ENCODE measurements at places on chromosomes 5 and 9.

- no peak for DNase-seq
These were observed 341.1 kb downstream of the BRINP1 start for GRCh38 chr9:119027901-119028699.

- DNase-seq = no peak
These were observed 58.9 kb downstream of the HSPA4 start for GRCh38 chr5:133110709-133111108.

DNA sequence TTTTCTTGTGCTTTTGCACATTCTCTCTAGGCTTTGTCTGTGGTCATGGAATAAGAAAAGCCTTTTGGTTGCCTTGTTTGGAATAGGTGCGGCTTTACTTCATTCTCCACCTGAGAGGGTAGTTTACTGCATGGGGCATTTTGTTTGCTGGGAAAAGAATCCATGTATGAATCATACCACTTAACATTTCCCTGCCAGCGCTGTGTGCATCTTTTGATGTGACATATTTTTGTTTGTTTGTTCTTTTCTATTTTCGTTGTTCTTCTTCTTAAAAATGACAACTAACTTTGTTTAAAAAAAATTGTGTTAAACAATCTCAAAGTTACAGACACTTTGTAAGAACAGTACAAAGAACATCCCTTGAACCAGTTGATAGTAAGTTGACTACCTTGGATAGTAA, 113.2 kb downstream of the GCNT1 start:
- DNase-seq = no peak

DNA sequence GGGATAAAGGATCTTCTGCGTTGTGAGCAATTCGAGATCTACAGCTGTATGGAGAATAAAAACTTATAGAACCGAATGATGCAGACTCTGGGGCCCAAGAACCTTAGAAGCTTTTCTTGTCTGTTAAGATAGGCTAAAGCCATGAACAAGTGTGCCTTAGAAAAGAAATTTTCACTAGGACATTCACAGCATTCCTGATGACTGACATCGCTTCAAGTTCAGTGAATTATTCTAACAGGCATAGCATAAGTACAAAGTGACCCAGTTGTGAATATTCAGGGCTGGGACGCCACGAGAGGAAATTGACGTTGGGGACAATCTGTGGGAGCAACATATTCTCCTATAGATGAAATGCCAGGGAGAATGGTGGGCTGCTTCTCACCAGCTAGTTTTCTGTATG, 32.0 kb upstream of the PANK3 start:
- DNase-seq = no peak

GRCh38 chr9:83477571-83477970, 60.6 kb downstream of the FRMD3 start:
- DNase-seq = no peak

DNA sequence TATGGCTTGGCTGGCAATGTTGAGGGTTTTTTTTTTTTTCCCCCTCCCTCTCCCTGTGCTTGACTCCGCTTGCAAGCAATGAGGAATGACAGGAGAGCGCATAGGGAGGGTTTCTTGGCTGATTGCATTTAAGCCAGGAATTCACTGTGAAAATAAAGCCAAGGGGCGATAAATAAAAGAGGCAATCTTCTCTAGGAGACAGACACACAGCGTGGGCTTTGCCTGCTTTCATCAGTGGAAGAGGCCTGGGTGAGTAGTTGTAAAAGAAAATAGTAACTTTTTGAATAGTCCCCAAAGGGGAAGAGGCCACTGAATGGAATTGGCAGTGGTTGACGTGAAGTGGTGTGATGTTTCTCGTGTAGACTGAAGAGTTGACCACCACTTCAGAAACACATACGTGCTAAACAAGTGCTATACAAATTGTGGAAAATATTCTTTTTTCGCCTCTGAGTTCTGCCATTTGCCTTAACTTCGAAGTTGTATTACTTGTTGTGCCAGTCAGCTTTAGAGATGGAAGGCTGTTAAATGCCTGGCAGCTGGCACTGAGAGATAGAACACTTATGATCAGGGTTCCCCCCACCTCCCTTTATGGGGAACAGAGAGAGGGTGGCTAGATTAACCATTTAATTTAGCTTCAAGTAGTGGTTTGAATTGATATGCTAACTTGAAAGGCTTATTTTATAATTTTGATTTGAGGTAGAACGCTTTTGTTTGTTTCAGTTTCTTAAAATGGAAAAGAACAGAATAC, 3.0 kb downstream of the ZSWIM6 start:
- no peak for DNase-seq

Data from suppressor macrophage (primary cell).